ENCODE measurements at places on chromosomes 16 and 17. TPM values are rescaled to one million over a fixed set of nuclear protein-coding genes. Genes with fewer than 3 reads are reported as not detected.

Gene HS3ST3B1
- 0.91 TPM for polyA plus RNA-seq

Gene CSNK1D
- polyA plus RNA-seq = 121 TPM

Gene ASPA
- 27.6 TPM for polyA plus RNA-seq

Gene SOCS1
- polyA plus RNA-seq = 7.0 TPM

Gene FBXO39
- 0.08 TPM for polyA plus RNA-seq

Gene ZNF23
- polyA plus RNA-seq = 17.7 TPM

GRCh38 chr17:72613396-72613795 is 479.1 kb downstream of the SLC39A11 start:
- no peak for DNase-seq

DNA sequence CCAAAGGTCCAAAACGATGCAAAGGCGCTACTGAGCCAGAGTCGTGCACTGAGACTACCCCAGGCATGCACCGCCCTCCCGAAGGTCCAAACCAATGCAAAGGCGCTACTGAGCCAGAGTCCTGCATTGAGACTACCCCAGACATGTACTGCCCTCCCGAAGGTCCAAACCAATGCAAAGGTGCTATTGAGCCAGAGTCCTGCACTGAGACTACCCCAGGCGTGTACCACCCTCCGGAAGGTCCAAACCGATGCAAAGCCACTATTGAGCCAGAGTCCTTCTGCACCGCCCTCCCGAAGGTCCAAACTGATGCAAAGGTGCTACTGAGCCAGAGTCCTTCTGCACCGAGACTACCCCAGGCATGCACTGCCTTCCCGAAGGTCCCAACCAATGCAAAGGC is 27.1 kb downstream of the SLC43A2 start:
- no peak for DNase-seq

- no peak for DNase-seq
These were observed 7.4 kb upstream of the CIAO3 start for GRCh38 chr16:747978-748746.

GRCh38 chr16:52914428-52914827 is 138.3 kb downstream of the CHD9NB start:
- DNase-seq = no peak

GRCh38 chr16:31243734-31244670 is 15.8 kb upstream of the ITGAM start:
- no peak for DNase-seq

DNA sequence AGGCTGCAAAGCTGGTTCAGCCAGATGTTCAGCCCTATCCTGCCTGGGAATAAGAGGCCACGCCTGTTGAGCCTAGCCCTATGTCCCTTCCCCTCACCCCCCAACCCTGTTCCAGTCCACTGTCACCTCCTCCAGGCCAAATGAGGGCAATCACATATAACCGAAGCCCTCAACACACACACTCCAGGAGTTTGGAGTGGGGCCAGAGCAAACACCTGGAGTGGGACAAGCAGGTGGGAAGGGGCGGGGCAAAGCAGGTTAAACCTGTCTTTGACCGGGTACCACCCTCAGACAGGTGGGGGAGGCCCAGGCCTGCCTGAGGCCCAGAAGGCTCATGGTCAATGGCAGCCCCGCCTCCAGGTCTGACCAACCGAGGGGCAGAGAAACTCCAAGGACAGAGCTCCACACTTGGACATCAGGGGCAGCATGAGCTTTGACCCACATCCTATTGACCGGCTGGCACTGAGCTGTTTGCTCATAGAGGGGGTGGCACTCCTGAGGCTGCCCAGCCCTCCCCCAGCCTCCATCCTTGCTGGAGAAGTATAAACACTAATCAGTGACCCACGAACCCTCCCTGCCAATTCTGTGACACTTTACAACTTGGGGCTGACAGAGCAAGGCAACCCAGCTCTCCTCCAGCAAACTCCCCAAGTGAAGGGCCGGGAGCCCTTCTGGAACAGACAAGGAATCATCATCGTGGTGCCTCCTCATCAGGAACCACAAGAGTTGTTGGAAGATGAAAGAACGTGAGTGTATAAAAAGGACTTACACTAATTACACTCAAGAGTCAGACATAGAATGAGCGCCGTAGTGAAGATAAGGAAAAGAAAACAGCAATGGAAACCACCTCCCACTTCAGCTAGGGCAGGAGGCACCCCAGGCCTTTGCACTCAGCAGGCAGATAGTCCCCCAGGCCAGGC is 1.5 kb downstream of the ESRP2 start:
- no peak for DNase-seq

DNA sequence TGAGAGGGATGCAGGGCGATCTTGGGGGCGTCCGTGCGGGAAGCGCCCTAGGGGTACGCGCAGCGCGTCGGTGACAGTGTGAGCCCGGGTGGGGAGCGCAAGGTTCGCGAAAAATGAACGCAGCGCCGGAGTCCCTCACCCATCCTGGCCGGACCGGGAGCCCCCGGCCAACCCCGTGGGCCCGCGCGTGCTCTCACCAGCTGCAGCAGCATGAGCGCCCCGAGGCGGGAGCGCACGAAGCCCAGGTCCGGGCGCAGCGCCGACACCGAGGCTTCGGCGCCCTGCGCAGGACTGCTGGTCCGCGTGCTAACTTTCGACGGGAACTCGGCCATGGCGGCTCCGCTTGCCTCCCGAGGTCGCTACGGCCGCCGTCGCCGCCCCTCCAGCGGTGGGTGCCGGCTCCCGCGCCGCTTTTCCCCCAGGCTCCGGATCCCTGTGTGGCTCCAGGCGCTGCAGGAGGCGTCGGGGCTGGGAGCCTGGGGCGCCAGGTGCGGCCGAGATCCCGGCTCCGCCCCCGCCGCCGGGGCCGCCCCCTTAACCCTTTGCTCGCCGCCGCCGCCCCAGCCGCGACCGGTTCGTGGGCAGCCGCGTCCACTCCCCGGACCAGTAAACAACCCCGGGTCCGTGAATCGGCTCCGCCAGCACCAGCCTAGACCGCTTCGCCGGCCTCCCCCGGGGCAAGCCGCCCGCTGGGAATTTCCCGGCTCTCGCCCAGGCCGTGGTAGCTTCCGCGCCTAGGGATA is at the start of gene PLLP:
Gene PLLP, minus strand, starts transcription at position 464 of the 743 bp plus-strand sequence. Its CDS starts 132 bp downstream, at position 332.
- no peak for DNase-seq

GRCh38 chr16:57462978-57463362 is 491 bp downstream of the POLR2C start:
- DNase-seq = no peak

- no peak for DNase-seq
These were observed 23.8 kb downstream of the C17orf100 start for GRCh38 chr17:6675201-6675825.

- no peak for DNase-seq
These were observed 39.0 kb downstream of the IQCK start for GRCh38 chr16:19757026-19757425.

DNA sequence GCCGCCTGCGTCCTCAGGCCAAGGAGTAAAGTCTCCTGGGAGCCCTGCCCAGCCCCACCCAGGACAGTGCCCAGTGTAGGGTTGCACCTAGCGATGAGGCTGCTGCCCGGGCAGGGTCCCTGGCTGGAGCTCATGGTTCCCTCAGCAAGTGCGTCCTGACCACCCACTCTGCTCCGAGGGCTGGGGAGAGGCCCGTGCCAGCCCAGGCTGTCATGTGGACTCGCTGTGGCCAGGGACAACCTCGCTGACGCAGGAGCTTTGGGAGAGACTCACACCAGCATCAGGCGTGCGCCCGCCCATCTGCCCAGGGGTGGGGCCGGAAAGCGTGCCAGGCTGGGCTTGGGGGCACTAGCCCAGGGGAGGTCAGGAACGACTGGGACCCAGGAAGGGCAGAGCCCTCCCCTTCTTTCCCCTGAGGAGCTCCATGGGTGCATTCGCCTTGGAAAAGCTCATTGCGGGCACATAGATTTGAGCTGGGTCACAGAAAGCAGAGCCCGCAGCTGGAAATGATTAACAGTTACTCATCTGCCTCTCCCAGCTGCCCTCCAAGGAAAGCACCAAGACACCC is 19.7 kb downstream of the DPEP1 start:
- DNase-seq = no peak

- DNase-seq = no peak
These were observed 9.1 kb downstream of the SLC4A1 start for GRCh38 chr17:44258811-44259351.

- DNase-seq = no peak
These were observed 7.2 kb downstream of the MRPL58 start for GRCh38 chr17:75019710-75020109.

GRCh38 chr17:31089471-31089870 is 5.3 kb upstream of the NF1 start:
- DNase-seq = no peak

DNA sequence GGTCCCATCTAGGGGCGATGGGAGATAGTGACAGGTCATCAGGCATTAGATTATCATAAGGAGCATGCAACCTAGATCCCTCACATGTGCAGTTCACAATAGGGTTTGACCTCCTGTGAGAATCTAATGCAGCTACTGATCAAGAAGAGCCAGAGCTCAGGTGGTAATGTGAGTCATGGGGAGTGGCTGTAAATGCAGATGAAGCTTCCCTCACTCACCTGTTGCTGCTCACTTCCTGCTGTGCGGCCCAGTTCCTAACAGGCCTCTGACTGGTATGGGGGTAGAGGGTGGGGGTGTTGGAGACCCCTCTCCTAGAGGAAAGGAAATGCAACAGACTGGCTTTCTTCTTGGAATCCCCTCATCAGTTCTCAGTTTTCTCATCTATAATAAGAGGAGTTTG is 131.4 kb downstream of the CA10 start:
- no peak for DNase-seq

GRCh38 chr17:81371910-81372760 is 23.1 kb upstream of the BAHCC1 start:
- no peak for DNase-seq

DNA sequence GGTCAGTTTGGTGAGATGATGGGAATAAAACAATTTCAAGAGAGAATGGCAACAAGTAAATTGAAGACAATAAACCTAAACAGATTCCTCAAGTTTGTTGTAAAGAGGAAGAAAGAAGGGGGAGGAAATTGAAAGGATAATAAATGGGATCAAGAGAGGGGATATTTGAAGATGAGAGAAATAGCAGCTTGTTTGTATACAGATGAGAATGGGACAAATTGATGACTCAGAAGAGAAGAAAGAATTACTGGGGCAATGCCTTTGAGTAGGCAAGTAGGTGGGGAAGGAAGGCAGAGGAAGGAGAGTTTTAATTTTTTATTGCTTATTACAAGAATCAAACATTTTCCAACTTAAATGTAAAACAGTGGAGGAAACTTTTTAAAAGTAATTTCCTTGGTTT is 98.3 kb downstream of the CHD9 start:
- no peak for DNase-seq

- DNase-seq = no peak
These were observed 372.5 kb downstream of the SNX29 start for GRCh38 chr16:12348733-12349704.

DNA sequence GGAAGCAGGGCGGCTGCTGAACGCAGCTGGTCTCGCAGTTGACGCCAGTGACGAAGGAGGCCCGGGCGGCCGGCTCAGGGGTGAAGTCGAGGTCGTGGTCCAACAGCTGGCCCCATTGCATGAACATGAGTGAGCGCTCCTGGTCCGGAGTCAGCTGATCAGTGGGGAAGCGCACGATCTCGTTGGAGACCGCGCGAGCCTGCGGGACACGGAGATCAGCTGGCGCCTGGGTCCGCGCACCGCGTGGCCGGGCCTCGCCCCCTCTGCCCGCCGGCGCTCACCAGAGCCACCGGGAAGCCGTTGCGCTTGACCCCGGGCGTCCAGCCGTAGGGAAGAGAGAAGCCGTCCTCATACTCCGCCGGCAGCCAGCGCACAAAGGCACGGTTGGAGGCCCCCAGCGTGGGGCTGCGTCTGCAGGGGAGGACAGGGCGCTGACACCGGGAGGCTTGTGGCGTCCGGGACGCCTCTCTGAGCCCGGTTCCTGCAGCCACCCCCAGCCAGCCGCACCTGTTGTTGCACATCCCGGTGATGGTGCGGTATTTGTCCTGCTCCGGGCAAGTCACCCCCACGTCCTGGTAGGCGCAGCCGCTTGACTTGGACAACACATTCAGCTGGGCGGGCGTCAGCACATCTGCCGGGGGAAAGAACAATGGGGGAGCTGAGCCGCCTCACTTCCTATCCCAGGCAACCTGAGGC is 1.6 kb downstream of the MPO start:
- peak; percentile 18 for DNase-seq

DNA sequence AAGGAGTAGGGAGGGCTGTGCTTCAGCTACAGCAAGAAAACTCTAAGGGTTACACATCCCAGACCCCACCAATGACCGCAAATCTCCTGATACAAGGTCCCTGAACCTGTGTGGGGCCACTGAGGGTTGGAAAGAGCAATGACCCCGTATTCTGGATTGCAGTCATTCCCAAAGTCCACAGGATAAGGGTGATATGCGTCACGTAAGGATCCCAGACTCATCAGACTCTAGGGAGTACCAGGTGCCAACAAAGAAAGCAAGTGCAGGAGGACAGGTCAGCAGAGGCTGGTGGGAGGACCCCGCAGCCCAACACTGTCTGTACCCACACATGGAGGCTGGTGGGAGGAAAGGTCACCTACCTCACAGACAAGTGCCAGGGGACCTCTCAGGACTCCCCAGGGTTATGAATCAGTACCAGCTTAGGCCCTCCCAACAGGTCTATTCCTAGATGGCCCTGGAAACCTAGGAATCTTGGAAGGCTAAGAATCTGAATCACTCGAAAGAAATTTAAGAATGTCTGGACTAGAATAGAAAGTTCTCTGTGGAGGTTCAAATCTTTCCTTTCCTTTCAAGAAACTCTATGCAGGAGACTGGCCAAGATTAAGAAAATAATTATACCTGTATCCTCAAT is 16.2 kb downstream of the PITPNA start:
- no peak for DNase-seq

GRCh38 chr16:85025781-85026653 is 1.6 kb upstream of the KIAA0513 start:
- no peak for DNase-seq

DNA sequence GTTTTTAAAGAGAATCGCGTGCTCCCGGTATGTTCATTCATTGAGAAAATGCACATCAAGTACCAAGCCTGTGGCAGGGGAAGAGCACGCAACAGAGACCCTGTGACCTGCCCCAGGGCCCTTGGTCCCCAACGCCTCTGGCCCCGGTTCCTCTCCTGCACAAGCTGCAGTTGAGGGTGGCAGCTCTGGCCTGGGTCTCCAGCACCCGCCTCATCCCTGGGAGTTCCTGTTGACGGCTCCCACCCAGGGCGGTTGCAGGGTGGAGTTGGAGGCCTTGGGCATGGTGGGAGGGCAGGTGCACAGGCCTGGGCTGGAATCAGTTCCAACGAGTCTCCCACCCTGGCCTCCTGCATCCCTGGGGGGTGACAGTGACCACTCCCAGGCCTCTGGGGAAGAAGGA is 5.0 kb downstream of the NECAB2 start:
- DNase-seq = no peak

- no peak for DNase-seq
These were observed 14.9 kb upstream of the DHRS11 start for GRCh38 chr17:36576793-36577192.

DNA sequence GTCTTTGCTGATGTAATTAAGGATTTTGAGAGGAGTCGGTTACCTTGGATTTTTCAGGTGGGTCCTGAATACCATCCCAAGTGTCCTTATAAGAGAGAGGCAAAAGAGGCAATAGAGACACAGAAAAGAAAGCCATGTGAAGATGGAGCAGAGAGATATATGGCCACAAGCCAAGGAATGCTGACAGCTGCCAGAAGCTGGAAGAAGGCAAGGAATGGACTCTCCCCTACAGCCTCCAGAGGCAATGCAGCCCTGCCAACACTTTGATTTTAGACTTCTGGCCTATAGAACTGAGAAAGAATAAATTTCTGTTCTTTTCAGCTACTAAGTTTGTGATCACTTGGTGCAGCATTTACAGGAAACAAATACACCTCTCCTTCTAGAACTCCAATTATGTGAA is 8.2 kb upstream of the RNFT1 start:
- DNase-seq = no peak

Data from left renal pelvis (tissue), 4 donors.